ENCODE measurements at places on chromosomes 2 and 18. TPM values are rescaled to one million over a fixed set of nuclear protein-coding genes. Genes with fewer than 3 reads are reported as not detected.
A peak's percentile ranks its signal among the peaks of the same experiment; 100 is the strongest.

- no peak for DNase-seq
- no peaks in the 10 kb centered on the region for H3K36me3 ChIP-seq
- no peak overlapping the region for H3K27ac ChIP-seq
- no peak overlapping the region for H3K4me3 ChIP-seq
- no peaks in the 10 kb centered on the region for H3K4me1 ChIP-seq
- no peaks in the 10 kb centered on the region for H3K27me3 ChIP-seq
Observed at GRCh38 chr2:142745691-142746090, 131.8 kb upstream of the KYNU start.

DNA sequence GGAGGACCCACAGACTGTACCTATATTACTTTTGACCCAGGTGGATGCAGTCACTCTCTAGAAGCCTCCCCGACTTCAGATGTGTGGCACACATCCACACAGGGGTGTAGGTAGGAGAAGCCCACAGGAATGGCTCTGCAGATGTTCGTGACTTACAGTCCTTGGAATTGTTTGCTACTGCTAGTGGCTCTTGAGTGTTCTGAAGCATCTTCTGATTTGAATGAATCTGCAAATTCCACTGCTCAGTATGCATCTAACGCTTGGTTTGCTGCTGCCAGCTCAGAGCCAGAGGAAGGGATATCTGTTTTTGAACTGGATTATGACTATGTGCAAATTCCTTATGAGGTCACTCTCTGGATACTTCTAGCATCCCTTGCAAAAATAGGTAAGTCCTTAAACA lies 605 bp downstream of the SLC9A4 start:
- no peaks in the 10 kb centered on the region for H3K27me3 ChIP-seq
- no peaks in the 10 kb centered on the region for H3K4me1 ChIP-seq
- H3K27ac ChIP-seq: no peak overlapping the region
- no peak overlapping the region for H3K4me3 ChIP-seq
- no peak for DNase-seq

IL36A gene
- total RNA-seq: 0.44 TPM

- no peaks in the 10 kb centered on the region for H3K27me3 ChIP-seq
- no peak overlapping the region for H3K4me3 ChIP-seq
- no peaks in the 10 kb centered on the region for H3K4me1 ChIP-seq
- H3K36me3 ChIP-seq: no peaks in the 10 kb centered on the region
Observed at GRCh38 chr2:16223161-16223840, 283.0 kb downstream of the MYCN start.

C2orf78 gene
- not detected for total RNA-seq

CTNNA2 gene
- not detected for total RNA-seq

DNA sequence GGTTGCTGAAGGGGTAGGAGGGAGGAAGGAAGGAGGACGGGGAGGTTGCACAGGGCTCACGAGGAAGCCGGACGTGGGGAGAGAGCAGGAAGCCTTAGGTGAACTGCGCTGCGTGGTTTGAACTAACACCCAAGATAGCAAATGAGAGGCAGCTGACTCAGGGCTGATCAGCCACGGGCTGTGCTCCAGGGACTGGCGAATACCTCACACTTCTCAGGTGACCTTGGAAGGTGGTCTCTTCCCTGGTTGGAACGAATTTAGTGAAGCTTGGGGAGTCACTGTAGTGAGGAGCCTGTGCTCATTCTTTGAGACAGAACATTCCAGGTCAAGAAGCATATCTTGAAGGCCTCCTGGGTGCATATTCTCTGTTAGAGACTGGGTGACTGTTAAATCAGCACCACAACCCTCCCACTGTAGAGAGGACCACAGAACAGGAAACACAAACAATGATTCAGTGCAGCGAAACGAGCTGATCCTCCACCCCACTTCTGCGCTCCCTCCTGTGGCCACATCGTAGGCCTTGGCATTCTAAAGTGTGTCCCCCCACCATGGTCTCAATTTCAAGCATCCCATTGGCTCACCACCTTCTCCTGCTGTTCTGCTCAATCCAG lies 33.8 kb downstream of the TOGARAM2 start:
- no peaks in the 10 kb centered on the region for H3K36me3 ChIP-seq
- H3K4me1 ChIP-seq: peaks cover 83% of the 10 kb centered on the region
- peak overlapping the region; percentile 27 for H3K4me3 ChIP-seq
- no peaks in the 10 kb centered on the region for H3K27me3 ChIP-seq

DNA sequence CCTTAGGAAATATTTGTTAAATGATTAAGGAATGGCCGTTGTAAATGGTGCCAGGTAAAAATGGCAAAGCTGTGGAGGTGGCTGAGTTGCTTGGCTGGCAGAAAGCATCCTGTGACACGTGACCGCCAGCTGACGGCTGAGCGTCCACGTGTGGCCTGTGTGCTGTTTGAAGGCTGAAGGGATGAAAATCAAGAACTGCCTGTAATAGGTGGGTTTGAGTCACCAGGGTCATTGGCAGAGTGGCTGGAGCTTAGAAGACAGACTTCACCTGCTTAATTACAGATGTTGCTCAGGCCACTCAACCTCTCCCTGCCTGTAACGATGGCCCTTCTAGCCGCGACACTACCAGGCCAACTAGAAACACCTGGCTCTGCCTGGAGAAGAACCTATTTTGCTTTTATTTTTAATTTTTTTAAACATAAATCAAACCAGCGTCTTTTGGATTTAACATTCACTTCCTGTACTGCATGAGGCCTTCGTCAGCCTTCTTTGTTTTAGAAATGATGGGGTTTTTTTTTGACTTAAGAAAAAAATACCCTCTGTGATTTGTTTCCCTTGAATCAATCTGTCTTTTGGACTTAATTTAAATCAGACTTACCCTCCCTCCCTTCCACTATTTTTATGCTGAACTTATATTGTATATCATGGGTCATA lies 206.5 kb downstream of the PRKCE start:
- no peaks in the 10 kb centered on the region for H3K27me3 ChIP-seq
- H3K27ac ChIP-seq: peak overlapping the region; percentile 37
- H3K4me1 ChIP-seq: no peaks in the 10 kb centered on the region
- no peak overlapping the region for H3K4me3 ChIP-seq
- H3K36me3 ChIP-seq: no peaks in the 10 kb centered on the region

GRCh38 chr2:119383410-119384140 lies 16.8 kb downstream of the DBI start:
- H3K27me3 ChIP-seq: no peaks in the 10 kb centered on the region
- H3K27ac ChIP-seq: no peak overlapping the region
- H3K4me3 ChIP-seq: no peak overlapping the region
- no peak for DNase-seq

HES6 gene
- 1.1 TPM for total RNA-seq
